Right renal pelvis (tissue), 4 donors: ENCODE measurements at places on chromosomes 11 and 22.
A peak's percentile ranks its signal among the peaks of the same experiment; 100 is the strongest.

GRCh38 chr22:23525510-23525909 lies 54.6 kb downstream of the IGLL1 start:
- DNase-seq, result no peak

DNA sequence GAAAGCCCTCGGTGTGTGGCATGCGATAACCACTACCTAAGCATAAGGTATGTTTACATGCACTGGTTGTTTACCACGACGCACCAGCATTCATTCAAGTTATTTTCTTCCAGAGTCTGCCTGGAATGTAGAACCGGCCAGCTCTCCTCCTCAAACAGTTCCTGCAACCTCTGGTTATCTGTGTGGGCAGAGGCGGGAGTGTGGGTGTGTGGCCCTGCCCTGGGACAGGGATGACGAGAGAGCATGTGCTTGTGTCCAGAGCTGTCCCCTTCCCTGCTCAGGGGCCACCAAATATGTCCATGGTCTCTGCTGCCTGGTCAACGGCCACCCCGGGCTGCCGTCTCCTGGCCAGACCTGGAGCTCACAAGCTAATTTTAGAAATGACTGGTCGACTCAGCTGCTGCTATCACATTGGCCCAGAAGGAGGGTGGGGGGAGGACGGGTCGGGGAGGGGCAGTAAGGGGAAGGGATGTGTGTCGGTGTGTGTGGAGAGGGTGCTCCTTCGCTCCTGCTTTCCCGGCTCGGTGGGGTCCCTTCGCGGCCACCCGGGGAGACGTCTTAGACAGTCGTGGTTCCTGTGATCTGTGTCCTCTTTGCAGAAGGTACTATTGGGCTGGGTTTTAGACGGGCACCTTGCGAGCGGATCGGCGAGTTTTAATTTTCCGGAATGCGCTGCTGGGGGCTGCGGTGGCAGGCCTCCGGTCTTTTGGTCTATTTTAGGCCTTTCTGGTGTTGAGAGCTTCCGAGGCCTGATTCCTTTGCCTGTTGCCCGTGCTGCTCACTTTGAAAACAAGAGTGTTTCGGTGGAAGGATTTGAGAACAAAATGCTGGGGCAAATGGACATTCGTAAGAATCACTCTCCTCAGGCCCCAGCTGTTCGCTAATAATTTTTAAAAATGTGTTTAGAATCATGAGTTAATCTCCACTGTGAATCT lies at the start of gene MYO18B:
Gene MYO18B (plus strand): TSS at position 497 of the 935 bp plus-strand sequence. CDS start 18,905 bp downstream, outside the sequence.
- no peak for DNase-seq

DNA sequence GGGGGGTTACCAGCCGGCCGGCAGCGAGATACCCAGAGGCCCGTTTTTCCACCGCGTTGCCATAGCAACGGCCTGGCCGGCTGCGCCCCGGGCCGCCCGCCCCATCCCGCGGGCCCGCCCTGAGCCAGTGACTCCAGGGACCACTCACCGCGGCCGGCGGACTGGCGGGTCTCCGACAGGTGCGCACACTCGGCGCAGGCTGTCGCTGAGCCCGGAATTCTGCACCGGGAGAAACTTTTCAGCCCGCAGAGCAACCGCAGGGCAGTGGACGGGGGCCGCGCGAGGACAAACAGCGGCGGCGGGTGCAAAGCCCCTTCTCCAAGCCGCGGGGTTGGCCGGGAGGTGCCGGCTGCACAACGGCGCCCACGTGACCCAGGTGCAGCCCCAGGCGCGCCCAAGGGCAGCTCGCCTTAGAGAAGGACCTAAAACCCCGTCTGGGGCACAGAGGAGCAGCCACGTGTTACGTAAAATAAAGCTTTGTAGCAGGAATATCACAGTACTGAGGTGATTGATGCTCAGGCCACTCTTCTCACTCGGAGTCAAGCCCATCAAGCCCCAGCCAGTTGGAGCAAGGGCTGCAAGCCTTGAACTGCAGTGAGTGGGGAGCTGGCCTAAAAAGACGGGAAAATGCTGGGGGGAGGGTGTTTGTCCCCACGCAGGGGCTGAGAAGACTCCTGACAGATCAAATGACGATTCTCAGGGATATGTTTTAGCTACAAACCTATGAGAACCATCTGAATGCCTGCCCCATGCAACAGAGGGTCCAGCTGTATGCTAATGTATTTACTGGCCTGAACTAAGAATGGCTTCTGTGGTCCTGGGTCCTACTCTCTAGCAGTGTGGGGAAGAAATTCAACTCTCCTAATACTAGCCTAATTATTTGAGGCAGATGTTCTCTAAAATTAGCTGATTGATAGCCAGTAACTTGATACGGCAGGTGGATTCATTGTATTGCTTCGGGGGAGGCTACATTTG lies at the start of gene STK33:
Gene STK33 (minus strand): TSS at position 294 of the 975 bp plus-strand sequence. CDS start 119,323 bp downstream, outside the sequence.
- peak; percentile 27 for DNase-seq

DNA sequence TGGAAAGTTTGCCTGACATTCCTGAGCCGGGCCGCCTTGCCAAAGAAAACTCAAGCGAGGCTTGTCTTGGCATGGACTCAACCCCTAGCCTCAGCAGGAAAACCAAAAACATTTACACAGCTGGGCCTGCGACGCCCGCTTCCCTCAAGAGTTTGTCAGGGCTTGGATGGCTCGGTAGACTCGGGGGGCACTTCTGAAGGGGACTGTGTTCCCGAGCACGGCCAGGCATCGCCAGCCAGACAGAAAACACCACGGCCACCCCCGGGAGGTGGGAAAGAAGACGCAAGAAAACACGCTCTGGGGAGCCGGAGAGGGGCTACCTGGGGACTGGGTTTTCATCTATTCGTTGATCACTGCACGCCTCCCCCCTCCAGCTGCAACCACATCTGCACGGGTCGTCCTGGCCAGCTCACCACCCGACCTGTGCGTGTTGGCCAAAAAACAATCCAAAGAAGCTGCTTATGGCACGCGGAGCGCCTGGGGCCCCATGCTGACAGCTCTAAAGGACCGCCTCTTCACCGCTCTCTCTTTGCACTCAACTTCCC lies 380.7 kb downstream of the MN1 start:
- peak; percentile 58 for DNase-seq

DNA sequence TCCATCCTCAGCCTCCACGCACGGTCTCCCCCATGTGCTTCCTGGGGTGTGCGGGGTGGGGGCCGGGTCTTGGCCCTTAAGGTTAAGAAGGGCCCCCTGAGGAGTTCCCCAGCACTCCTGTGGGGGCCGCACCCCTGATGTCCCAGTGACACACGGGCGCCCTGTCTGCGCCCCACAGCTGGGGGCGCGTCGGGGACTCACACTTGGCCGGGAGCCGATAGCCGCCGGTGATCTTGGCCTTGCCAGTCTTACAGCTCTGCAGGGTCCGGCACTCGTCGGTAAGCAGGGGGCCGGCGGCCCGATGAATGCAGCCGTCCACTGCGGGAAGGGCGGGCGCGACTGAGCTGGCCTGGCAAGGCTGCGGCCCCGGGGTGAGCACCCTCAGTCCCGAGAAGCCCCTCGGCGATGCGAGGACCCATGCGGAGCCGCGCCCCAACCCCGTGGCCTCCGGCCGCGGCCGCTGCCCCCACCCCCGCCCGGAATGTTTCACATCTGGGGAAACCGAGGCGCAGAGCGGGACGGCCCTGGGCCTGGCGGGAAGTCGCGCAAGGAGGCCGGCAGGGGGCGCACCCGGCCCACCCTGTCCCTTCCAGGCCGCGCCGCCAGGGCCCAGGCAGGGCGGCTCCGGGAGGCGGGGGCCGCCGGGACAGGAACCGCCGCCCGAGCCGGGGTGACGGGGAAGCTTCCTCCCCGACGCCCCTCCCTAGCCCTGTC lies 13.9 kb downstream of the OTUB1 start:
- DNase-seq, result peak; percentile 69

DNA sequence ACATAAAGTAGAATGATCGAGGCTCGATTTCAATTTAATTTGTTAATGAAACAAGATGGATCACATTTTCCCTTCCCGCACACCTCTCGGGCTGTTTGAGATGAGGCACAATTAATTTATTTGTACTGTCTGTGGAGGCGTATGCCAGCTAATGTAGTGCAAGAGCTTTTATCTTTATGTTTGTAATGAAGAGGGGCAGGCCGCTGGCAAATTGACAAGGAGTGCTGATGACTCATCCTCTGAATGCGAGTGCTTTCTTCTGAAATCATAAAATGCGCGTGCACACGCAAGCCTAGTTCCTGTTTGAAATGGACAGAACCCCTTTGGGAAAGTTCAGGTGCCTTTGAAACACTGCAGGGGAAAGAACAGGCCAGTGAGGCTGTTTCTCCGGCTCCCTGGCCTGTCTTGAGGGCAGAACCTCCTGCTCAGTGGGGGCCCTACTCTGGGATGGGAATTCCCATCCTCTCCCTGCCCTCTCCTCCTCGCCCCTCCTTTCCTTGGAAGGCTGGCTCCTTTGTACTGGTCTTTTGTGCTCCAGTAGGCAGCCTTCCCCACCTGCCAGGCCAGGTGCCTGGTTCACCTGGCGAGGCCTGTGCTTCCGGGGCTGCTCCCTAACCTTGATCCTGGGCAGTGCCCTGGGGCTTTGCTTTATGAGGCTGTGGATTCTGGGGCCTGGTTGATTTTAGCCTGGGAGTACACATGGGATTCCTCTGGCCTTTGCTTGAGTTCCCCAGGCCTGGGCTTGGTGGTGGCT lies 50.3 kb downstream of the TEAD1 start:
- DNase-seq, result peak; percentile 38
